ENCODE measurements at places on chromosomes 4 and X.
A peak's percentile ranks its signal among the peaks of the same experiment; 100 is the strongest.

- DNase-seq: no peak
These were observed 1448.9 kb upstream of the TENM3 start for GRCh38 chr4:180794333-180794732.

GRCh38 chr4:149914119-149915115, 98.8 kb upstream of the IQCM start:
- no peak for DNase-seq

DNA sequence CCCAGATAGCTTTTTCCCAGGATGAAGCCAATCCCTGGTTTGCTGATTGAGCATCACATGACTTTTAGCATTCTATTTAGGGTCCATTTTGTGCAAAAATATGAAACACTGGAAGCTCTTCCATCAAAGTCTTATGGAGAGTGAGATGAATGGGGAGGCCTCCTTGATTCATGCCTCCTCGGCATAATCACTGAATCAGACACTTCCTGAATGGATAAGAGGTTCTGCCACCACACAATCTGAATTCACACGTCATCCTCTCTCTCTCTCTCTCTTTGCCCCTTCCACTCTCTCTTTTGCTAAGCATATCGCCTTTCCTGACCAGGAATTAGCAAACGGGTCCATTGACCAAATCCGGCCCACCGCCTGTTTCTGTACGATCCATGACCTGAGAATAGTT, 68.7 kb downstream of the CRMP1 start:
- DNase-seq: no peak

DNA sequence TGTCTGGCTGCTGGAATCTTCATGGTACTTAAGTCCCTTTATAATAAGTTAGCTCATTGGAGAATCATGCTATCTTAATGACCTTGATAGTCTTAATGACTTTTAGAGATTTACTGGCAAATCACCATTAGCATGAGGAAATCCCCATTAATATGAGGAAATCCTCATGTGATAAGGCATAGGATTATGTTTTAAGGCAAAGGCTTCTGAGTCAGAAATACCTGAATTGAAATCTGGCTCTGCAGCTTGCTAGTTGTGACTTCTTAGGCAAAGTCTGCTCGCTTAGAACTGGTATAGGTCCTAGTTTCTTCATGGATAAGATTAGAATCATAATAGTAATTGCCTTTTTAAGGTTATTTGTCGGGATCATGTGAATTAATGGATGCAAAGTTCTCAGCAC, 190.2 kb upstream of the BANK1 start:
- no peak for DNase-seq

DNA sequence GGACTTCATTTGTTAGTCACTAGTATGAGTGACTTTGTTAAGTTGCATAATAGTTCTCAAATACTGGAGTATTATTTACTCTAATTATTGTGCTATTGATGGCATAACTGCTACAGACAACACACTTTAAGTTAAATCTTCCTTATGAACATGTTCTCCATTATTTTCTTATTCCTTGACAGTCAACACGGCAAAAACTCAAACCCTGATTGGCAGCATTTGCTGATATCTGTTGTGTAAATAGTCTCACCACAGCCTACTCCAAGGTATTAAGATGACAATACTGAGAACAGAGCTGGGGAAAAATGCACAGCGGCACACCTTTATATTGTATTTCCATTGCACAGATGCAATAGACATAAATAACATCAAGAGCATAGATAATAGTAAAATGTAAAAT, 568.0 kb upstream of the AADAT start:
- DNase-seq: no peak

DNA sequence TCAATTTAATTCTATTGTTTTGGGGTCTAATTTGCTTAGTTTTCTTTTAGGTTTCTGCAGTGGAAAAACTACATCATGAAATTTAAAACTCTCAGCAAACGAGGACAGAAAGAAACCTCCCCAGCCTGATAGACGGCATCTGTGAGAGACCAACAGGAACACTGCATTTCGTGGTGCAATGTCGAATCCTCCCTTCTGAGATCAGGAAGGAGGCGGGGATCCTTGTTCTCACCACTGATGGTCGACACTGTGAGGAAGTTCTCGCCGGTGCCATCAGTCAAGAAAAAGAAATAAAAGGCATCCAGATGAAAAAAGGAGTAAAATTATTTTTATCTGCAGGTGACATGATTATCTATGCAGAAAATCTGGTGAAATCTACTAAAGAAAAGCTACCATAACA, 16.5 kb downstream of the GAK start:
- peak; percentile 13 for DNase-seq

- no peak for DNase-seq
These were observed 378.9 kb downstream of the PPP1R2C start for GRCh38 chrX:42398967-42399631.

DNA sequence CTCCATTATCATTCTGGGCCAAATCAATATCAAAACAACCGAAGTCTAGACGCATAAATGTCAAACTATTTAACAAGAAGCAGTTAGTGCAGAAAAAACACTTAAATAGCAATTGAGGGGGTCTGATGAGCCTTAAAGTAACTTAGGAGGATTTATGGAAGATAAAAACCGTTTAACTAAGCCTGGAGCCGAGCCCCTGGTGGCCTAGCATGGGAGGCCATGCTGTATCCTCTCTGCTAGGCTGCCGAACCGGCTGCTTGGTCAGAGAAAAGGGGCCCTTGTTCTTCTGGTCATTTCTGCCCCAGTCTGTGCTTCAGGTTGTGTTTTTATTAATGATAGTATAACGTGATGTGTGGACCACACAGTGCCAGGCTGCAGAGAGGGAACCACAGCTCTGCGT, 72.4 kb downstream of the CPZ start:
- DNase-seq: no peak

DNA sequence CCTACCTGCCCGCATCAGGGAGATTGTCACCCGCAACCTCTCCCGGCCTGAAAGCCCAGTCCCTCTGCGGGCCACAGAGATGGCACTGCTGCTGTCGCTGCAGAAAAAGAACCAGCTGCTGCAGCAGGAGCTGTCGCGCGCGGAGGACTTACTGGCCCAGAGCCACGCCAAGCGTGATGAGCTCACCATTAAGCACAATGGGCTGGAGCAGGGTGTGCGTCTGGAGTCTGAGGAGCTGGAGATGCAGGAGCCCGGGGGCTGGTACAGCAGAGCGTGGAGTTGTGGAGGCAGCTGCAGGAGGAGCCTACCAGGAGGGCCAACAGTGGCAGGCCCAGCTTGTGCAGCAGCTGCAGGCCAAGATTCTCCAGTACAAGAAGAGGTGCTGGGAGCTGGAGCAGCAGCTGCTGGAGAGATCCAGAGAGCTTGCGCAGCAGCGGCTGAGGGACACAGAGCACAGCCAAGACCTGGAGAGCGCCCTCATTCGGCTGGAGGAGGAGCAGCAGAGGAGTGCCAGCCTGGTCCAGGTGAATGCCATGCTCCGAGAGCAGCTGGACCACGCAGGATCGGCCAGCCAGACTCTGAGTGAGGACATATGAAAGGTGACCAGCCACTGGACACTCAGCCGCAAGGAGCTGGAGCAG, 11.3 kb downstream of the SMIM10L2A start:
- DNase-seq: no peak

- DNase-seq: no peak
These were observed 10.0 kb downstream of the SH3BP2 start for GRCh38 chr4:2802618-2803531.

- no peak for DNase-seq
These were observed 446.9 kb downstream of the GRXCR1 start for GRCh38 chr4:43339435-43339834.

DNA sequence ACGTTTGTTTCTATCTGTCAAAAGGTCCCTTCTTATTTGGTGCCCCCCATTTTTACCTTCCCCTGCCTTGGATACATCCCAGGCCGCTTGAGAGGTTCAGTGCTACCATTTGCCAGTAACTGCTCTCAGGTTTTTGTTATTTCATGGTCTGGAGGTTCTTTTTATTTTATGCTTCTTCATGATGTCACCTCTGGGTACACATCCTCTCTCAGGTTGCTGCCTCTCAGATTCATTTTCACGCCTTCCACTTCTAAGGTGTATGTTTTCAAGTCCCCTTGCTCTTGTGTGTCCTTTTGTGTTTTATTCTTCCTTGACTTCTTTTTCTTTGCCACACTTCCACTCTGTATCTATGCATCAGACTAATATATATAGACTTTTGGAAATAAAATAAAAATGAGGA, 640.1 kb upstream of the AADAT start:
- no peak for DNase-seq

DNA sequence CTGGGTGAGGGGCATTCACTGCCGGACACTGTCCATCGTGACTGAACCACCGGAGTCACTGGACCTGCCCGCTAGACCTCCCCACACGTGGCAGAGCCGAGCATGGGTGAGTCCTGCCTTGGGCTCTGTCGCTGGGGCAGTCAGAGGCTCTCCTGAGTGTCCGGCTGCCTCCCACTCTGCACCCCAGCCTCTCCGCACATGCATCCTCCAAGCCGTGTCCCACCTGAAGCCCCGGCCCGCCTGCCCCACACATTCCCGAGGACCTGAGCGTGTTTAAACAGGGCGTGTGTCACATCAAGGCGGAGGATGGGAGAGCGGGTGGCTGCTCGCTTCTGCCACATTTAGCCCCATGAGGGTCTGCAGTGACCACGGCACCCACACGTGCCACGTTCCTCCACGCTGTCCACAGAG, 4.7 kb downstream of the CPLX1 start:
- no peak for DNase-seq

GRCh38 chr4:144578681-144579080, 67.3 kb upstream of the HHIP start:
- no peak for DNase-seq

GRCh38 chr4:5447755-5448154, 260.6 kb downstream of the EVC2 start:
- DNase-seq: no peak

GRCh38 chrX:153499876-153500275, 5.1 kb downstream of the BGN start:
- no peak for DNase-seq

DNA sequence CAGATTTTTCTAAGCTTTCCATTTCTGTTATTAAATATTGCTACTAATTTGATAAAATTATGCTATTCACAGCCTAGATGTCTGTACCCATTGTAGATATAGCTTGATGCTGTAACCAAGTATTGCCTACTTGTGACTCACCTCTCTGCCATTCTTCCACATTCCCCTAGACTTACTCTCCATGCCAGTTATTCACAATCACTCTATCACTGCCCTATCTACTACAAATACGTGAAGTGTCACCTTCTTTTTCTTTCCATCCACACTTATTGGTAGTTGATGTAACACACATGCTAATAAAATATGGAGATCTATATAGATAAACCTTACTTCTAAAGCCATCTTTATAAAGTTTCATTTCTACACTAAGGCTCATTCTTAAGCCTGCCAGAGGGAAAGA, 179.4 kb upstream of the PACRGL start:
- no peak for DNase-seq

GRCh38 chr4:185710487-185710995, 101.5 kb downstream of the SORBS2 start:
- DNase-seq: no peak

DNA sequence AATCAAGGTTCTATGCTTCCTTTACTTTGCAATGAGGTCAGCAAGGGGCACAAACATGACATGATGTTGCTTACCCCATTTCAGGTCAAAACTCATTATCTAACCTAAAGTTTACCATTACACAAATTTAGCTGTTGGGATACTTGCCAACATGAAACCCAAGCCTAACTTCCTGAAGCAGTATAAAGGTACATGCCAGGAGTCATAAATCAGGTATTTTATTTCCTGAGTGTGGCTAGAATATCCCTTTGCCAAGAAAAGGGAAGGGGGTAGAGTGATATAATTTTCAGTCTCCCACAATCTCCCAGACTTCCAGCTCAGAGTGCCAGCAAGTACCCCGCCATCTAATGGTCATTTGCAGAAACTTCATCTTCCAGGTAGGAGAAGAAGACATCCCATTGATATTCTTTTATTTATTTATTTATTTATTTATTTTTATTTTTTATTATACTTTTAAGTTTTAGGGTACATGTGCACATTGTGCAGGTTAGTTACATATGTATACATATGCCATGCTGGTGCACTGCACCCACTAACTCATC, 136.6 kb downstream of the NEXMIF start:
- DNase-seq: no peak

DNA sequence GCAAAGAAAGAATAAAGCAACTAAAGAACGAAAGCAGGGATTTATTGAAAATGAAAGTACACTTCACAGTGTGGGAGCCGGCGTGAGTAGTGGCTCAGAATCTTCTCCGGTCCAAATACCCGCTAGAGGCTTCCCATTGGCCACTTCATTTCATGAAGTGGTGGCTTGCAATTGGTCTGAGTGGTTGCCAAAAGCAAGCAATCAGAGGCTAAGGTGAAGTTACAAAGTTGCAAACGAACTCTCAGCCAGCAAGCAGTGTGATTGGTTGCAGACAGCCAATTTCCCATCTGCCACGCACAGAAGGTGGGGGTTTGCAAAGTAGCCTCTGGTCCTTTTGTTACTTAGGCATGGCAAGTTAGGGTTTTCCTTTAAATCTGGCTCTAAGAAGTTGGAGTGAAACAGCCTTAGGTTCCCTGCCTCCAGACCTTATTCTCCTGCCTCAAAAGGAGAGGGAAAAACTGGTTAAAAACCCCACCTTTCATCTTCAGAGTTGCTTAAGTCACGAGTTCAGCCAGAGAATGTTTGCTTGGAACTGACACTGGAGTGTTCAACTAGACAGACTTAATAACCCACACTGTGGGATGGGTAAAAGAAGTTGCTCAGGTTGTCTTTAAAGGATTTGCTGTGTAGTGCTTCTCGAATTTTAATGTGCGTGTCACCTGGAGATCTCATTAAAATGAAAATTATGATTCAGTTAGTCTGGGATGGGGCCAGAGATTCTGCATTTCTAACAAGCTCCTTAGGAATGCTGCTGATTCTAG, 6.9 kb upstream of the CLOCK start:
- no peak for DNase-seq

DNA sequence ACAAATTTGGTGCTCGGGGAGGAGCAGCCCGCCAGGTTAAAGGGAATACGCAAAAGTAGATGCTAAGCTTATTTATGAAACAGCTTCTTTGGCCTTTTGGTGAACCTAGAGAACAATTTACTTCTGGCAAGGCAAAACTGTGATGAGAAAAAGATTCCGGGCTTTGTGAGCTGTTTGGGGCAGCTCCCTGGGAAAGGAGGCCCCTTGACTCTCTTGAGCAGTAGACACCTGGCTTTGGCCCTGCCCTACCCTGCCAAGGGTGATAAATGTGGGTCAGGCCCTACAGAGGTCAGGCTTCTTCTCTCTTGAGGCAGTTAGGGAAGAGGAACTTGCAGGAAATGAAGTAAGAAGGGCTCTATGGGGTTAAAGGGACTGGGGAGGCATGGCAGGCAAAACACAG, 509.6 kb downstream of the MID1IP1 start:
- no peak for DNase-seq

- no peak for DNase-seq
These were observed 957.9 kb upstream of the SLIT2 start for GRCh38 chr4:19293781-19294180.

GRCh38 chrX:123525123-123525725, 207.6 kb downstream of the THOC2 start:
- DNase-seq: no peak
